ENCODE measurements at places on chromosomes 16 and 17. TPM values are rescaled to one million over a fixed set of nuclear protein-coding genes. Genes with fewer than 3 reads are reported as not detected.

The EEF2KMT gene
- total RNA-seq = 20.3 TPM

The WNT9B gene
- total RNA-seq = not detected

The OR2C1 gene
- total RNA-seq = 0.39 TPM

The DOC2A gene
- 28.3 TPM for total RNA-seq

The FNDC8 gene
- total RNA-seq = 39.0 TPM

GRCh38 chr16:84043486-84044117, 1.0 kb upstream of the SLC38A8 start:
- DNase-seq = no peak

GRCh38 chr17:59513934-59514841, 51.2 kb upstream of the DHX40 start:
- DNase-seq = peak; percentile 98

- no peak for DNase-seq
Measured at GRCh38 chr16:73326770-73327470, 279.0 kb upstream of the ZFHX3 start.

DNA sequence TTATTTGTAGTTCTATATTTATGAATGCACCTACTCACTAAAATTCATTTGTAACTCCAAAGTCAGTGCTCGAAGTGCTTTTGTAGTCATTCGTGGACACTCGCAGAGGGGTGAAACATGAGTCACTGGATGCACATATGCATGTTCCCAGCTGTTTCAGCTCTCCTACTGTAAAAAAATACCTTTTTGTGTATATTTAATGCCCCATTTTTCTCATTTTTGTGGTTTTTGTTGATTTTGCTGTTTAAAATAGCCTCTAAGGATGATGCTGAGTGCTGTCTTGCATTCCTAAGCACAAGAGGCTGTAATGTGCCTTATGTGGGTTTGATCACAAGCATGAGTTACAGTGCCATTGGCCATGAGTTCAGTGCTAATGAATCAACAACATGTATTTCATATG, 30.6 kb downstream of the CENPV start:
- DNase-seq = no peak

GRCh38 chr17:869086-869485, 86.9 kb downstream of the MRM3 start:
- peak; percentile 75 for DNase-seq

DNA sequence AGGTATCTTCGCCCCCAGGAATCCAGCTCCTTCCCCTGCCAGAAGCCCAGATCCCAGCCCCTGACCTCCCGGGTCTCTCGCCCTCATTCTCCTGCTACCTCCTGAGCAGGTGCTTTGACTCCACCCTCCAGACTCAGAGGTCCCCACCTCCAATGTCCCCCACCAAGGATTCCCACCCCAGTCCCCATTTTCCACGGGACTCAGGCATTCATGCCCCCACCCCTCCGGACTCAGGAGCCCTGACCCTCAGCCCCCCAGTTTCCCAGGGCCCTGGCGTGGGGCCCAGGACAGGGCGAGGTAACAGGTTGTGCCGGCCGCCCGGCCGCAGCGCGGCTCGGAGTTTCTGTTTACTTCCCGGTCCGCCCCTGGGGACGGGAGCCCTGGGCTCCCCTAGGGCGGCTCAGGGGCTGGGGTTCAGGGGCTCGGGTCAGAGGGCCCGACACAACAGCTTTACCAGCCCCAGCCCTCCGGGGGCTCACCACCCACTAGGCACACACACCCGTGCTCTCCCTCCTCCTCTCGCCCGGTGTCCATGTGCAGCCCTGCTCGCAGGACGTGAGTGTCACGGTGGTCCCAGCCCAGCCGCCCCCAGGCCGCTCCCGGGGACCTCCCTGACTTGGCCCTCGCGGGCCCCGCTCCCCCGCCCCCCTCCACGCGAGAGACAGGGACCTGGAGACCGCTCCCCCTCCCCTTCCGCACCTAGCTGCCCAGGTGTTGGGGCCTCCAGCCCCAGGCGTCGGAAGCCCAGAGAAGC, 595 bp downstream of the BICDL2 start:
- DNase-seq = no peak

- DNase-seq = no peak
Measured at GRCh38 chr16:49706620-49707355, 149.1 kb downstream of the ZNF423 start.

DNA sequence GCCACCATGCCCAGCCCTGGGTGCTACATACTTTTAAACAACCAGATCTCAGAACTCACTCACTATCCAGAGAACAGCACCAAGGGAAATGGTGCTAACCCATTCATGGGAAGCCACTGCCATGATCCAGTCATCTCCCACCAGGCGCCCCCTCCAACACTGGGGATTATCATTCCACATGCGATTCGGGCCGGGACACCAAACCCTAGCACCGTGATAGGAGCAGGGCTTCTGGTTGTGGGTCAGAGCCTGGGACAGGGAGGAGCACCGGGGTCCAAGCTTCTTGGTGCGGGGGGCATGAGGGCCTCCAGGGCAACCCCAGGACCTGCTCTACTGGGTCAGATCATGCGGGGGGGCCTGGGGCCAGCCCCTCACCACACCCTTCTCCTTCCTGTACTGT, 4.5 kb downstream of the TMEM235 start:
- DNase-seq = no peak

- DNase-seq = no peak
Measured at GRCh38 chr16:84597528-84597896, 20.4 kb downstream of the COTL1 start.

GRCh38 chr16:85858984-85859817, 39.8 kb upstream of the IRF8 start:
- DNase-seq = no peak

GRCh38 chr17:41906465-41907184, 12.1 kb downstream of the ACLY start:
- DNase-seq = no peak

DNA sequence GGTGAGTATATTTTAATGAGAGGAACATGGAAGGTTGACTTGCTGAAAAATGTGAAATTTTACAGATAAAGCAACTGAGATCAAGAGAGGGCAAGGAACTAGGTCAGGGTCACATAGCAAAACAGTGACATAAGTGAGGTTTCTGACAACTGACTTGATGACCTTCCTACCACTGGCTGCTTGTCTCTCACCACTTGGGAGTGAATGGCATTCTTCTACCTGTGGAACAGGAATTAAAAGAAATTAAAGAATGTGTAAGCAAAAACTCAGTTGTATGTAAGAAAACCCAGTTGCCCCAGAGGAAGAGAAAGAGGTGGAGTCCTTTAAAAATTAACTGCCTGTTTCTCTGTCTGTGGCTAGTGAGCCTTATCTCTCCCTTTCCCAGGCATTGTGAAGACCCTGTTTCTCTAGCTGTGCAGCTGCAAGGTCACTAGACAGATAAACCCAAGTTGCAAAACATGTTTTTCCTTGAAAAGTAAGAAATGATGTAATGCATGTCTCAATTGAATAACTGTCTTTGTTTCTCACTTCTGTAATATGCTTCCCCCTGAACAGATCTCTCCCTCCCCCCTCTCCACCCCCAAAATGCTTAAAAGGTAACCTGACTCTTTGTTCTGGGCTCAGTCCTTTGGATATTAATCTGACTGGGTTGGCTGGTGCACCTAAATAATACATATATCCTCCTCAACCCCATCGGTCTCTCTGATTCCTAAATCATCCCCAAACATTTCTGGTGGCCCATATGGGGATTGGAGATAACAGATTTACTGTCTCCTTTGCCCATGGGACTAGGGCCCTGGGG, 23.4 kb downstream of the ACSM1 start:
- DNase-seq = peak; percentile 16

GRCh38 chr16:73669535-73670274, 621.8 kb upstream of the ZFHX3 start:
- DNase-seq = no peak

DNA sequence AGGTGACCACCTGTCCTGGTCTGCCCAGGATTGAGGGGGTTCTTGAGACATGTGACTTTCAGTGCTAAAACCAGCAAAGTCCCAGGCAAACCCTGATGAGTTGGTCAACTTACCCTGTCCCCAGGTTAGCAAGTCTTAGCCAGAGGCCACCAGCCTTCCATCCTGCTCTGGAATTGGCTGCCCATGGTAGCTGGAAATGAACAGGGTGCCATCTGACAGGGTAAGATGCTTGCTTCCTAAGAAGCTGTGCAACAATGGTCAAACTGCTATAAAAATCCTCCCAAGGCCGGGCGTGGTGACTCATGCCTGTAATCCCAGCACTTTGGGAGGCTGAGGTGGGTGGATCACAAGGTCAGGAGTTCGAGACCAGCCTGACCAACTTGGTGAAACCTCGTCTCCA, 22.8 kb upstream of the MTMR4 start:
- no peak for DNase-seq

DNA sequence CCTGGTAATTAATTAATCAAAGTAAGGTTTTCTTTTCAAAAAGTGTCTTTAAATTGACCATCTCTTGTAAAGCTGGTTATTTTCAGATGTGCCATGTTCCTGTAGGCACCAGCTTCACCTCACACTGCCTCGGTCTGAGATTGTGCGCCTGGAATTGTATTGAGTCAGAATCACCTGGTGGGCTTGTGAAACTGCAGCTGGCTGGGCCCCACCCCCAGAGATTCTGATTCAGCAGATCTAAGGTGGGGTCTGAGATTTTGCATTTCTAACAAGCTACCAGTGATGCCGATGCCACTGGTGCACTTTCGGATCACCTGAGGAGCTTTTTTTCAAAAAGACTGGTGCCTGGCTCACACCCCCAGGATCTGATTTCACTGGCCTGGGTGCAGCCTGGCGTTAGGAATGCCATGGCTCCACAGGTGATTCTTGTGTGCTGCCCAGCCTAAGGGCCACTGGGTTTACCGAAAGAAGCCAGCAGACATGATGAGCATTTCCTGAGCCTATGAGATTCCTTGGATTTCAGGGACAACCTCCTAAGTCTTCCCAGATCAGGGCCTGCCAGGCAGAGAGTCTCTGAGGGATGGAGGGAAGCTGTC, 59.2 kb upstream of the TOB1 start:
- DNase-seq = no peak

- no peak for DNase-seq
Measured at GRCh38 chr16:52578829-52579498, 32.0 kb upstream of the TOX3 start.

GRCh38 chr17:66739553-66739952, 95.4 kb upstream of the CACNG5 start:
- DNase-seq = no peak

DNA sequence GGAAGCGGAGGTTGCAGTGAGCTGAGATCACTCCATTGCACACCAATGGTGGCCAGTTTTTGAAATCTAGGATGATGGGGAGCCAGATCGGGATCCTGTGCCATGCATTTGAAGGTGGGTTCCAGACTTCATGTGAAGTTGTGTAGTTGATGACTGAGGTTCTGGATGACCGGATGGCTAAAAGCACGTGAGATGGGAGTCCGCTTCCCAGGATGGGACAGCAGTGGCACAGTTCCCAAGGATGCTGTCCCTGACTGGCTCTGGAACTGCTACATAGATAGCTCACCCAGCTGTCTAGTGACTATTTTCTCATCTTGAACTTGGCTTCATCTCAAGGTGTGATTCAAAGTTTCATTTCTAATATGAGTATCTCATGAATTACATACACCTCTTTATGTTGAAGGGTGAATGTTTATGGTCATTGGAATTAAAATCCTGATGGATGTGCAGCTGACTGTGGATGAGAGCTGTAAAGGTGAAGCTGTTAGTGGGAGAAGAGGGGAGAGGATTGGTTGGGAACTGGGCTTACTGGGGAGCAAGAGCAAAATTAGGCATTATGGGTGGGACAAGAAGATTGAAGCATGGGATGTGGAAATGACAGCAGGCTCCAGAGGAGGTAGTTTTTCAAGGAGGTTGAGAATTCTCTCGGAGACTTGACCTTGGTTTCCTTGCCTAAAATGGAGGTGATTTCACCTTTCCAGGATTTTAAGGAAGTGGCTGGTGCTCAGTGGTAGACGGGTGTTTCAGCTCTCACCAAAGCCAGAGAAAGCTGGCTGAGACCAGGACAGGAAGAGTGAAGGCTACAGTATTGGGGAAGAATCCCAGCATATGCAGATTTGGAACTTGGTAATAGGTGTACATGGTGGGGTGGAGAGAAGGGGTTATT, 8.2 kb downstream of the TUFM start:
- DNase-seq = no peak

All from testis (tissue), 5 donors.